Stimulated activated CD4-positive, alpha-beta T cell treated with anti-CD3 and anti-CD28 coated beads, Interleukin-2, amount 100 ng/mL, for 24 hours (primary cell): ENCODE measurements at places on chromosomes 5 and 9.

- no peak for DNase-seq
These were observed 51.1 kb downstream of the CTNND2 start for GRCh38 chr5:11853140-11853539.

- no peak for DNase-seq
These were observed 22.4 kb downstream of the TRIO start for GRCh38 chr5:14165375-14166106.

DNA sequence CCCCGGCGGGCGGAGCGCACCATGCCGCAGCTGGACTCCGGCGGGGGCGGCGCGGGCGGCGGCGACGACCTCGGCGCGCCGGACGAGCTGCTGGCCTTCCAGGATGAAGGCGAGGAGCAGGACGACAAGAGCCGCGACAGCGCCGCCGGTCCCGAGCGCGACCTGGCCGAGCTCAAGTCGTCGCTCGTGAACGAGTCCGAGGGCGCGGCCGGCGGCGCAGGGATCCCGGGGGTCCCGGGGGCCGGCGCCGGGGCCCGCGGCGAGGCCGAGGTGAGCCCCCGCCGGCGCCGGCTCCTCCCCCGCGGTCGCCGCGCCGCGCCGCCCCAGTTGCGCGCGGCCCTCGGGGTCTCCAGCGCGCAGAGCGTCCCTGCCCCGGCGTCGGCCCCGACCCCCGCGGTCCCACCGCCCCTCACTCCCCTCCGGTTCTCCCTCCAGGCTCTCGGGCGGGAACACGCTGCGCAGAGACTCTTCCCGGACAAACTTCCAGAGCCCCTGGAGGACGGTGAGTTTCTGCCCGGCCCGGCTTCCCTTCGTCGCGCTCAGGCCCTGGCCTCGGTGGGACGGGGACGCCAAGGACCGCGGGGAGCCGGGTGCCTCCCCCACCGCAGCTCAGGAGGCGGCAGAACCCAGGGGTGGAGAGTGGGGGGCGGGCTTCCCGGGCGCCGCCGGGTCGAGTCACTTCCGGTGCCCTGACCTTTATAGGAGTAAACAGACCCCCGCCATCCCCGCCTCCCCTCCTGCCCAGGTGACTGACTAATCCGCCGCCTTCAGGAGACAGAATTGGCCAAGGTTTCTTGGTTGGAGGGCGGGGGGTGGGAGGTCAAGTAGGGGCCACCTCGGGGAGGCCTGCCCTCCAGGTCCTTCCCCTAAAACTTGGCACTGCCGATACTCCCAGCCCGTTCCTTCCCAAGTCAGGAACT is 665 bp downstream of the TCF7 start:
- DNase-seq: peak; percentile 78

DNA sequence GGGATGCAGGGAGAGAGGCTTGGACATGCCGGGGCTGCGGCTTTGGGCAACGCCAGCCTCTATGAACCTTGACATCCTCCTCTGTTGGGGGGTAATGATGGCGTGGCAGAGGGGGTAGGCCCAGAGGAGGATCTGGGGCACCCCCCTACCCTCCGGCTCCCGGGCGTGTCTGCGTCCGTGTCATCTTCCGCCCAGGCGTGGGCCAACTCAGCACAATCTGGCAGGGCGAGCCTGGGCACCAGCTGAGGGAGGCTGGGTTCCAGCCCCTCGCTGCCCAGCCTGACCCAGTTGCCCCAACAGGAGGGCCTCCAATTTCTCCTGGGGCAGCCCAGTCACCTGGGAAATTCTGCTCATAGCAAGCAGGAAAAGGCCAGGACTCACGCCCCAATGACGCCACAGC is 62.9 kb upstream of the IL17B start:
- DNase-seq: no peak

DNA sequence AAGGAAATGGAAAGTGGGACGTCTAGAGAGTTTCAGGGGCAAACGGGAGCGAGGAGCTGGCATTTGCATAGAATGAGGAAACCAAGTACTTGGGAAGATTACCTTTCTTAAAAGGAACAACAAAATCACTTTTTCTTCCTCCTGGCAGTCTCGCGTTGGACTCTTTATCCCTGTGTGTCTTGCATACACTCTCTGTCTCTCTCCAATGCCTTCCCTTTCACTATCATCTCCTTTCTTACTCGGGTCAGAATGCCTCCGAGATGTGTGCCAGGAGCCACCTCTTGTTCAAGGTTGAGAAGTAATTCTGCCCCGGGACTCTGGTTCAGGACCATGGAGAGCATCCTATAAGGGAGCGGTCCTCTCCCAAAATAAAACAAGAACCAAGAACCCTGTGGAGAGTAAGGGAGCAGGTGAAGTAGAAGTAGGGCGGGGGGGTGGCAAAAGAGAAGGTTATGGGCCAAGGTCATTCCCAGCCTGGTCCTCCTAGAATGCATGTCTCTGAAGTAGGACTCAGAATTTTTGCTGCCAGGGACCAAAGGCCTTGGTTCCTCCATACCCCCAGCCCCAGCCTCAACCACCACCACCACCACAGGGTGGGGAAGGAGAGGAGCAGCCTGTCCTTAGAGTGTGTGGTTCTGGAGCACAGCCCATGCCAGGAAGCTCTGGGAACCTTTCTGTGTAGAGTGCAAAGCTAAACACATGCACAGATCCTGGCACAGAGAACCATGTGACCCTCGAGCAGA is 72.1 kb upstream of the ARAP3 start:
- DNase-seq: no peak

DNA sequence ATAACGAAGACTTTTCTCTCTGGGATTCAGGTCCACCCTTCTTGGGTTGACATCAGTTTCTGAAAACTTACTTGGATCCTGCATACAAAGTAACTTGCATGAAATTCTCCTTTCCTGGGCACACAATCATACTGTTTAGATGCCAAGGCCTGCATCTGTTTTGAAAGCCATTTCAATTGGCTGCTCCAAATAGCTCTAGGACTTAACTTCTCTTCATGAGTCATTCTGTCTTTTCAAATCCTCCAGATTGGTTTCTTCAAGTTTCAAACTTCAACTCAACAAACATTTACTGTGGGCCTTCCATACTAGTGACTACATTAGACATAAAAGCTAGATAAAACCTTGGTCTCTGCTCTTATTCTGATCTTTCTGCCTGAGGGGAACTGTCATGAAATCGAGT is 54.8 kb upstream of the HMHB1 start:
- DNase-seq: no peak

DNA sequence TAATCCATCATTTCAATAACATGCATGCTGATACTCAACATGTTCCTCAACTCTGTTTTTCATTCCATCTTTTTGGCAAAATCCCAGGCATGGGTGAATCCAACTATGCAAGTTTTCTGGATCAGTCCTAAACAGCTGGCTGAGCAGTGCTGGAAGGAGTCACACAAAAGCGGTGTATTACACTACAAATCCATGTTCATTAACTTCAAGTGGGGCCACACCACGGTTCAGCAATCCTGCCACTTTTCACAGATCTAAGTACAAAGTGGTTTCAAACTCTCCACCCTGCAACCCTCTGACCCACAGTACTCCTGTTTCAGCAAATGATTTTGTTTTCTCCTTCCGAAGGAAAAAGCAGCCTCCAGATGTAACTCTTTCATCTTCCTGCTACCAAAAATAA is 222.5 kb downstream of the EPB41L4A start:
- no peak for DNase-seq

DNA sequence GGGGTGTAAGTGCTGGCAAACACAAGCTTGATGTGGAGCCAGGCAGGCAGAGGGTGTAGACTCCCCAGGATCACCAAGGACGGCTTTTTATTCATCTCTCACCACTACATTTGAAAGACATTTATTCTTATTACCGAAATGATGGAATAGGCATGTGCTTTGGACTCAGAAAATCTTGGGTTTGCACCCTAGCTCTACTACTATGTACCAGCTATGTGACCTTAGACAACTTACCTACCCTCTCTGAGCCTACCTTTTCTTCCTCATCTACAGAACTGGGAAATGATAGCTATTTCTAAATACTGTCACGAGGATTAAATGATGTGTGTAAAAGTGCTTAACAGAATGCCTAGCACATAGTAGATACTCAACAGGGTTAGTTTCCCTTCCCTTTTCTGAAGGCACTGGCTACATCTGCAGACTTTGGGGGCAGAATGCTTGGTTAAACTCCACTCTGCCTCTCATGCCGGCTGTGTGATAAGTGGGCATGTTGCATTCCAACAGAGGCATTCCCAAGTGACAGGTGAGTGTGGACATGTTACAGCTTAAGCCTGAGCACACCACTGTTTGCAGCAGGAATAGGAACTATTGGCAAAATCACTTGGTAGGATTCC is 94.8 kb downstream of the SLC1A3 start:
- DNase-seq: no peak

DNA sequence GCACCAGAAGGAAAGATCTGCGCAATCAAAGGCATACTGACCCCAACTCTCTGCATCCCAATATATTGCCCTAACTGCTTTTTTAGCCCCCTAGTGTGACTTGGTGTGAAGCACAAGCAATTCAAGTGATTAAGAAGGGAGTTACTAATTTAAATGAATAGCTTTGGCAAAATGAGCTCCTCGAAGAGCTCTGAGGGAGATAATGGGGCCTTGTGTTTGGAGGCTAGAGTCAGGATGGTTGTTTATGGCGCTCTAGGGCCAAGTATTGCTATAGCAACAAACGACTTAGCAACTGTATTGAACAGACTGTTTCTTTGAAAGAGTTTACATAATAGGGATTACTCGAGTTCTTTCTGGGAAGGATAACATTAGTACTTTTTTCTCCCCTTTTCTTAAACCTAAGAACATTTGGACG is 11.5 kb upstream of the C5orf58 start:
- no peak for DNase-seq

- DNase-seq: peak; percentile 46
These were observed 4.3 kb downstream of the PRRC2B start for GRCh38 chr9:131398204-131398603.

DNA sequence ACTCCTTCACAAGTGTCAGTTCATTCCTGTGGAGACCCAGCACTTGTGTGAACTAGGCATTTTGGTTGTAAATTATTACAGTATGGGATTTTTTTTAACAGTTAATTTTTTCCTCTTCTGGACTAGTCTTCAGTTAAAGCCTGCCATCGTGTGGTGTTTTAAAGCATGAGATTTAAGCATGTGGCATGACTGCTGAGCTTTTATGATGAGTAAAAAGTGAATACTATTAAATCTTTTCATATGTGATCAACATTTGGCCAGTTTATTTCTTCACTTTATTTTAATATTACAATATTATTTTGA is 25.0 kb downstream of the LMNB1 start:
- no peak for DNase-seq

GRCh38 chr5:73417303-73418034 is 31.1 kb downstream of the FOXD1 start:
- no peak for DNase-seq

- DNase-seq: no peak
These were observed 321.1 kb downstream of the ARRDC3 start for GRCh38 chr5:91061946-91062562.

- DNase-seq: no peak
These were observed 87.6 kb downstream of the VAV2 start for GRCh38 chr9:133904346-133905090.

- DNase-seq: no peak
These were observed 128.2 kb upstream of the NFIB start for GRCh38 chr9:14441976-14442651.

GRCh38 chr5:2685651-2686272 is 65.7 kb downstream of the IRX2 start:
- DNase-seq: no peak

- no peak for DNase-seq
These were observed 820.8 kb upstream of the EDIL3 start for GRCh38 chr5:85205430-85205829.

- no peak for DNase-seq
These were observed 83.5 kb downstream of the PTCH1 start for GRCh38 chr9:95433096-95433819.

- DNase-seq: no peak
These were observed 23.4 kb downstream of the CDK20 start for GRCh38 chr9:87950765-87951488.

DNA sequence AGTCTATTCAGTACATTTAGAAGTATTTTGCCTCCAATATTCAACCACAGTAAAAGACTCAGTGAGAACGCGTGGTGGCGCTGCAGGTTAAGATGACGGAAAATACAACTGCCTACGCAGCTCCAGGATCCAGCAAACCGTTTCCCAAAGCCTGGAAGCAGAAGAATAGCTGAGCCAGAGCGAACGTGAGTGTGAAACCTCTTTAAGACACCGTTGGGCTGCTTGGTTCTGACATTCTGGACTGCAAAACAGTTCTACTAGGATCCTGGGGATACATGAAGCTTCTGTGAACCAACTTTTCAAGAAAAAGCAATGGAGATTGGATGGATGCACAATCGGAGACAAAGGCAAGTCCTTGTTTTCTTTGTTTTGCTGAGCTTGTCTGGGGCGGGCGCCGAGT is at the start of gene PCDHB16:
TSS of gene PCDHB16 (plus strand) at position 140 of the 400 bp plus-strand sequence. CDS start at position 313, 173 bp downstream.
- DNase-seq: no peak

DNA sequence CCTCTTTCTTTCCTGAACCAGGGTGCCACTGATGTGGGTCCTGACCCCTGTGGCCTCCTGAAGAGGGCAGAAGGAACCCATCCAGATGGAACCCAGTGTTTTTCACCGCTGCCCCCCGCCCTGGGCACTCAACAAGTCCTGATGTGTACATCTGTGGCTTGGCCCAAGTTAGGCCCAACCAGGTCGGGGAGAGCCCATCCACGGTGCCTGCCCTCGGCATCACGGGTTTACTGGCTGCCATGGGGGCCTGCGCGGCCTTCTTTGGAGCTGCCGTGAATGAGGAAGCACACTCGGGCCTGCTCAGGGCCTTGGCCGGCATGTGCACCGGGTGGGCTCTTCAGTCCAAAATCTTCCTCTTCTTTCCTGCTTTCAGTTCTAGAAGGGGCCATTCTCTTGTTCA is 5.8 kb downstream of the ECSCR start:
- no peak for DNase-seq

DNA sequence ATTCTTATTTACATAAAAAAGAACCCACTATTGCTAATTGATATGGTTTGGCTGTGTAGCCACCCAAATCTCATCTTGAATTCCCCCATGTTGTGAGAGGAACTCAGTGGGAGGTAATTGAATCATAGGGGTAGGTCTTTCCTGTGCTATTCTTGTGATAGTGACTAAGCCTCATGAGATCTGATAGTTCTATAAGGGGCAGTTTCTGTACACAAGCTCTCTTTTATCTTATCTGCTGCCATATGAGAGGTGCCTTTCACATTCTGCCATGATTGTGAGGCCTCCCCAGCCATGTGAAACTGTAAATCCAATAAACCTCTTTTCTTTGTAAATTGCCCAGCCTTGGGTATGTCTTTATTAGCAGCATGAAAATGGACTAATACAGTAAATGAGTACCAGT is 58.2 kb upstream of the PRR16 start:
- no peak for DNase-seq
